Stimulated activated CD4-positive, alpha-beta T cell treated with anti-CD3 and anti-CD28 coated beads, Interleukin-12 subunit alpha, Interleukin-12 subunit beta, amount 100 ng/mL, for 48 hours (primary cell): ENCODE measurements at places on chromosomes 7 and 10.

GRCh38 chr10:130358981-130359650, 222.9 kb downstream of the GLRX3 start:
- DNase-seq: no peak

DNA sequence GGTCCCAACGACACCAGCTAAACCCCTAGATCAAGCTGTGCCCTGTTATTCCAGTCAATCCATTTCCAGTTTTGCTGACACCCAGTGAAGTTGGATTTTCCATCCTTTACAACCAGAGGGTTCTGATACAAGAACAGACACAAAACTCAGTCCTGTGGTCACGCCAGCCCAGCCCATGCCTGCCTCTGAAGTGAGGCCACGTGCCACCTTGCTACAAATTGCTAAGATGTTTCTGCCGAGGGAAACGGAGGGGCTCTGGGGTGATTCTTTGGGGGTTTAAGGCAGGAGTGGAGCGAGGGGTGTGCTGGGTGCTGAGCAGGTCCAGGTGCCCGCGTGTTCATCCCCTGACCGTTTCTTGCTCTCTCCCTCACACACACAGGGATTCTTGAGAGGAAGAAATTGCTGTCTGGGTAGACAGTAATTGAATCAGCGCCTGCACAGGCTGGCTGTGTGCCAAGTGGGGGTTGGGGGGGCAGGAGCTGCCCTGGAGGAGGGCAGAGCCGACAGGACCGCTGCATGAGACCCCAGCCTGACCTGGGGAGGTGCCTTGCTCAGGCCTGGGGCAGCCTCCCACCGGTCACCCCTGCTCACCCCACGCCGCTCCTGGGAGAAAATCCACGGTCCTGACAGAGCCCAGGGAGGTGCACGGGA, 38.1 kb downstream of the ADAP1 start:
- no peak for DNase-seq

- DNase-seq: no peak
Measured at GRCh38 chr7:32436146-32436928, 53.8 kb downstream of the LSM5 start.

- no peak for DNase-seq
Measured at GRCh38 chr10:113947184-113948041, 93.0 kb downstream of the NHLRC2 start.

DNA sequence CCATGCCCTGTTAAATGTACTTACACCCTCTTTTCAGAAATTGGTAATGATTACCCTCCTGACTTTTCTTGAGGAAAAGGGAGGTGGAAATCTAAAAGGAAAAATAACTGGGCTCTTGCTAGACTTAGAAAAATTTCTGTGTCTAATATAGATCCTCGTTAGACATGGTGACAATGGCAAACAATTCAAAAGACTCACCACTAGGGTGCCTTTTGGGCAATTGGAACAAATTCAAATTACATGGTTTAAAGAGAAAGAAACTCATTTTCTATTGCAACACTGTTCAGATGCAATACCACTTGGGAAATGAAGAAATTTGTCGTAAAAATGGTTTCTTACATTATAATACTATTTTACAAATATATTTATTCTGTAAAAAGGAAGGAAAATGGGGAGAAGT, 950.1 kb downstream of the GRM8 start:
- DNase-seq: no peak

- no peak for DNase-seq
Measured at GRCh38 chr10:83991986-83992753, 147.1 kb upstream of the GHITM start.

GRCh38 chr10:81784111-81784597, 90.8 kb upstream of the NRG3 start:
- no peak for DNase-seq

DNA sequence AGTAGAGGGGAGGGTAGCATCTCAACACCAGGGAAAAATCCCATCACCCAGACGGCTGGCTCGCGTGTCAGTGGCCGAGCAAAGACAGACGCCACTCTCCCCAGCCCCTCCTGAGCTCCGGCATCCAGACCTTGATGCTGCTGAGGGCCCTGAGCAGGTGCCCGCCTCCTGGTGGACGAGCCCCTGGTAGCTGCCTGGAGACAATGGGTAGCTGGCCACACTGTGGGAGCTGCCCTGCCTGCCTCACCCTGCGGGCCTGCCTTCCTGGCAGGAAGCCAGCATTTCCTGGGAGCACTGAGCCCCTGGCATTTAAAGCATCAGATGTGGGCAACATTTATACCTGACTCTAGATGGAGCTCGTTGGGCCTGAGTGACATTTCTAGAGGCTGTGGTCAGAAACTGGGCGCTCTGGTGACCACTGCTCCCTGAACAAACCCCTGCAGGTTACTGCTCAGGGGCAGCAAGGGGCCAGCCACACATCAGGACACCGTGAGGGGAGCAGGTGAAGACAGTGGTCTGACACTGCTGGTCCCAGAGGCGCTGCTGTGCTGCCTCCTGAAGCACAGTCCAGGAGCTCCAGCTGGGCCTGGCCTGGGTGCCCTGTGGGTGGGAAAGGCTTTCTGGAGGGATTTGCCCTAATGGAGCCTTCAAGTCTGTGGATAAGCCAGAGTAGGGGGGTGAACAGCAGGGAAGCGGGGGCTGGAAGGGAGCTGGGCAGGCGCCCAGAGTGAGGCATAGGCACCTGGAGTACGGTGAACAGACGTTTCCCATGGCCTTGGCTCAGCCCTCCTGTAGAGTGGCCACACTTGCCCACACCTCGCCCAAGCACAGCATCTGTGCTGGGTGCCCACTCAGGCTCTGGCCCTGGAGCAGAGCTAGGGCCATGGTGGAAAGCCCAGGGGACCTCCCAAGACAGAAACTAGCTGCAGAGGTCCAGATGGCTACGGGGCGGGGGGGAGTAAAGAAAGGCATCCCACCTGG, 138.7 kb downstream of the MAPK8 start:
- DNase-seq: no peak

- DNase-seq: no peak
Measured at GRCh38 chr10:90917968-90918318, 2.9 kb downstream of the ANKRD1 start.

- no peak for DNase-seq
Measured at GRCh38 chr7:4085937-4086691, 596.0 kb upstream of the FOXK1 start.

- DNase-seq: no peak
Measured at GRCh38 chr10:24448351-24448999, 239.5 kb downstream of the KIAA1217 start.

DNA sequence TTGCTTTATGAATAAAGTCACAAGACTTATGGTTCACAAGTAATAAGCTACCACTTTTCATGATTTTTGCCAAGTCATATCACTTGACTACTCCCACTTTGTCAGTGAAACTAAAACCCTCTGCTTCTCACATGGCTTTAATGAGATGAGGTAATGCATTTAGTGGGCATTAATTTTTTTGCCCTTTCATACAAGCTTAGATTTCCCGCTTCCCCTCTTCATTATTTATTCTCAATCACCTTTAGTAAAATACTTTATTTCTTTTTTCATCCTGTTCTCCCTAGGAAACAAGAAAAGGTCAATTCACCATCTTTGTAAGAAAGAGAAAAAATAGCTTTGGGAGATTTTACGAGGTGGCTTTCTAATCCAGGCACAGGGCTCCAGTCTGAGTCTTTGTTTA, 109.6 kb upstream of the STARD3NL start:
- DNase-seq: no peak

DNA sequence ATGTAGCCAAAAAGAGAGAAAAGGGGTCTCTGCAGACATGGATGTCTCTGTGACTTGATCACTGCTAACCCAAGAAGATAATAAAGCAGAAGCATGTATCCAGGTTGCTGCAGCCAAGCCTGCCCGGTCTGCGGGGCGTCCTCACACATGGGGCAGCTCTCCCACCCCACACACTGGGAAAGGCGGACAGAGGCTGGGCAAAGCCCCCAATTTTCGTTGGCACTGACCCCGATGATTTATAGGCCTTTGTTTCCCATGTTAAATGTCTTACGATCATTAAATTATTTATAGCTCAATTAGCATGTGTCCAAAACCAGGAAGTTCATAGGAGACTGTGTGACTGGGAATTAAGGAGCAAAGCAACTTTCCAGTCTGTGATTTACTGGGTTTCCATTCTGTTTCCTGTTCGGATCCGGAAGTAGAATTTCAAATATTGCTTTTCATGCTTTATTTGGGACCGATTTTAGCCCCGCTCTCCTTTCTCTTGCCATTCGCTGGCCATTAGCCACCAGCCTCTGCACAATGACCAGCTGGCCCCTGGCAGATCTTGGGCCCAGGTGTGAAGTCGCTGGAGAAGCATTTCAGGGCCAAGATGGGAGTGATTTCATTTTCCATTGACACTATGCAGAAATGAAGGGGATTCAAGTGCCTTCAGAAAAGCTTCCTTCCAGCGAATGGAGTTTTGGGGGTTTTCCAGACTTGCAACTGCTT, 91.6 kb downstream of the EGFR start:
- no peak for DNase-seq

DNA sequence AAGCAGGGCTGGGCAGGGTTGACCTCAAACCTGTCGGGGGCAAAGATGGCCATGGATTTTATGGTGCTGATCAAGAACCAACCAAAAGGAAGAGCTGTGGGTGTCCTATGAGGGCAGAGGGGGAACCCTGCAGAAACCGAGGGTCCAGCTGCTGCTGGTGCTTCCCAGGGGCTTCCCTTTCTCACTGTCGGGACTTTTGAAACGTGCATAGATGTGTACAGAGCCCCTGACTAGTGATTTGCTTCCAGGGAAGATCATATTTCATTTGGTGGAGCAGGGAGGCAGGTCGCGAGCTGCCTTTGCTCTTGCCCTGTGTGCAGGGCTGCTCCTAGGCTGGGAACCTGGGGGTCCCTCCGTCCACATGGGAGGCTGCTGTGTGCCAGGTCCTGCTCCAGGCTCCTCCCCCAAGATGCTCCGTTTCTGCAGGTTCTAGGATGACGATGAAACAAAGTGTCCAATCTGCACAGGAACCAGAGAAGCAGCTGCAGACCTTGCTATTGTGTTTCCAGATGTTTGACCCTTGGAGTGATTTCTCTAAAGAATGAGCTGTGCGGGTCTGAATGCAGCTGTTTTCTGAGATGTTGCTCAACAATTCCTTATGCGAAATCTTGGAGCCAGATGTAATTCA, 9.4 kb upstream of the INPP5A start:
- no peak for DNase-seq
